Caki2 (cell line): ENCODE measurements at places on chromosomes 5 and 9.

DNA sequence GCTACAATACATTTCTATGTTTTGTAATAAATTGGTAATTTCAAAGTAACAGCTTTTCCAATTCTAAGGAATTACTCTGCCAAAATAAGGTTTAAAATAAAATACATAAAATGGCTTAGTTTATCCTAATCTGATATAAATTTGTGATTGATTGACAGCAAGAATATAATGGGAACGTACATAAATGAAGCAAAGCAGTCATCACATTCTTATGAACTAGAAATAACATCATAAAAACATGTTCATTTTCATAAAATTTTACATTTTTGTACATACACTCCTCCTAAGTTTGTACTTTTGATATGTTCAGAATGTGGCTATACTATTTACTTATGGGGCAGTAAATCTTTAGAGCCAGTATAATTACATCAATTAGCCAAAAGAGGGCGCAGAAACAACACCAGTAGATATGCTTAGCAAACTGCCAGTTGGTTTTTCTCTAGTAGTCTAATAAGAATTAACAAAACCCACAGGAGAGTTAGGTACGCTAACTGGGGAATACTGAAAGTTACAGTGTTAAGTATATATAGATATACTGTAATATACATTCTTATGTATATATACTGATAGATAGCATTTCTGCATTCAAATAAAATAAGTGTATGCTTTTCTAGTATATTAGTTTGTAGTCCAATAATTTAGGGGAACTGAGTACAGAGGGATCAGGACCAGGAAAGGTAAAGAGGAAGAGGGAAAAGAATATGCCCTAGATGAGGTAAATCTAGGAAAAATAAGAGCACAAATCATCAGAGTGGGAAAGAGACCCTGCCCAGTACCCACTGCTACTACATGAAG, 76.8 kb downstream of the ZDHHC21 start:
- peak; percentile 6 for DNase-seq

DNA sequence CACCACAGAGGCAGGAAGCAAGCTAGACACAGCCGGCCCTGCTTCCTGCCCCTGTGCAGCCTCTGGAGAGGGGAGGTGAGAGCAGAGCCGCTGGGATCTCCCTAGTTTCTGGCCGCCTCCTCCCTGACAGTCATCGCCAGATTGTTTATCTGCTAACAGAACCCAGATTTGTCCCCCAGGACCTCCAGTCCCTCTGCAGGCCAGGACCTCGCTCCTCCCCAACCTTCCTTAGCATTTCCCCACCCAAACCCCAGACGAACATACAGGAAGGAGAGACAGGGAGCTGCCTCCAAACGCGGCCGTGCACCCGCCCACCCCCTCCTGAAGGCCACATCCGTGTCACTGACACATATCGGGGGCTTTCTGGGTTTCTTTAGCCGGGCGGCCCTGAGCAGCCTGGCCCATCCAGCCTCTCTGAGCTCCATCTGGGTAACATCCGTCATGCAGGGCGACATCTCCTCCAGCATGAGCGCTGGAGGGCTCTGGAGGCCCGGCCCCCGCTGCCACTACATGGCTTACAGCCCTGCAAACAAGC, 47.5 kb downstream of the DBH start:
- DNase-seq = no peak

DNA sequence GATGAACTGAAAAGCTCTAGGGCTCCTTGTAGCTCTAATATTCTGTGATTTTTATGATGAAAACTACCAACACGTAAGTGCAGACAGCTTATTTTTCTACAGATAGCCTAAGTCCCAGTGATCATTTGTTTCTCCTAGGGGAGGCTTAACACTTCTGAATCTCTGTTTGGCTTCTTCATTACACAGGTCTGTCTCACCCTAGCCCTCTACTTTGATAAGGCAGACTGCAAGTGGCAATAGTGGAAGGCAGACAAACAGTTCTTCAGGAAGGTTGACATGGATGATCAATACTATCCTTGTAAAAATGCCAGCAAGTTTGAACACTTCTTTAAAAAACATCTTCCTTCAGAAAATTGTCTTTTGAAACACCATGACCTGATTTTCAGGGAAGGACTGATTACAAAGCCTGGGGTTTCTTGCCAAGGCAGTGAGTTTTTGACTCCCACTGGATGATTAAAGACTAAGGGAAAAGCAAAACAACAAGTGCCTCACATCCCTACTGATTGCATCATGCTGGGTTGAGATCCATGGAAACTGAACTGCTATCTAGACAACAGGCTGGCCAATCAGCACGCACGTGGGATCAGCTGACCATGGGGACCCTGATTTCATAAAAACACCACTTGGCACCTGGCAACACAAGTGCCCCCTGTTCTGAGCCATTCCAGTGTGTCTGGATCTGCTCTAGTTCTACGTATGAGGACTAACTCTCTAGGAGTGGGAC, 212.2 kb downstream of the SMARCA2 start:
- DNase-seq = no peak

DNA sequence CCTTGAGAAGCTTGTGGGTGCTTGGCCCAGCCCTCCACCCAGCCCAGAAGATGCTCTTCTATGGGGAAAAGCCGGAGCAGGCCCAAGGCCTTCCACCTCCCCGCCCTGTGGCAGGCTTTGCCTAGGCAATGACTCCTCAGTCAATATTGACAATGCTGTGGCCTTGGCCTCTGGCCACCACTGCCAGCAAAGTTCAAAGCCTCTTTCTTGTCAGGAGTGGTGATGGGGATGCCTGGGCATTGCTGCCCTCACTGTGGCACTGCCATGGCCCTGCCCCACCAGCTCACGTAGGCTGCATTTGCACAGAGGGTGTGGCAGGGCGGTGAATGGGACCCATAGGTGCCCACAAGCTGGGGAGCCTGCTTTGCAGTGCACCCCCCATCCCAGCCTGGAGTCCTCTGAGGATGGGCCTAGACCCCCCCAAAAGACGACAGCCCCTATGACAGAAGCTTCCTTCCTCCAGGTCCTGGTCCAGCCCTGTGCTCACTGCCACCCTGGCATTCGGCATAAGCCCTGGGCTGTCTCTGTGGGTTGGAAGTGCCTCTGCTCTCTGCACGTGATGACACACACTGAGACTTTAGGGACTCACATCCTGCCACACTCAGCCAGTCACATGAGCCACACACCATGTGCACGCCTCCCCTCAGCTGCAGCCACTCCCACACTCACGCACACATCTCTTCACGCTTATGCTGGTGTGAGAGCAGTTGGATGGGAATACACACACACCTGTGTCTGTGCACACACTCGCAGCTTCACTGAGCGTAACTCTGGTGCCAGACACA, 31.1 kb downstream of the MORN5 start:
- DNase-seq = no peak

DNA sequence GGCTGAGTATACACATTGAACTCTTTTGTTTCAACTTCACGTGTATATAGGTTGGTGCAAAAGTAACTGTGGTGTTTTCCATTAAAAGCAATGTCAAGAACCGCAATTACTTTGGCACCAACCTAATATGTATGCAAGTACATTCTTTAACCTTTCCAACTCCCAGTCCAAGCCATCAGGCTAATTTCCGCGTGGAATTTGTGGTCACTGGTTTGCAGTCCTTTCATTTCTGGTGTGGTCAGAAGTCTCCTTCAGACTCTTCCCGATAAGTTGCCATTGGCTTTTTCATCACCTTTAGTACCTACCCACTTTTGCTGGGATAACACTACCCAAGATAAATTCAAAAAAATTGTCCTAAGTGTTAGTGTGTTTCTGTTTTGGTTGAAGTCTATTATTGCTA, 84.0 kb downstream of the RGS3 start:
- DNase-seq = no peak
